ENCODE measurements at places on chromosomes 13 and 19.

DNA sequence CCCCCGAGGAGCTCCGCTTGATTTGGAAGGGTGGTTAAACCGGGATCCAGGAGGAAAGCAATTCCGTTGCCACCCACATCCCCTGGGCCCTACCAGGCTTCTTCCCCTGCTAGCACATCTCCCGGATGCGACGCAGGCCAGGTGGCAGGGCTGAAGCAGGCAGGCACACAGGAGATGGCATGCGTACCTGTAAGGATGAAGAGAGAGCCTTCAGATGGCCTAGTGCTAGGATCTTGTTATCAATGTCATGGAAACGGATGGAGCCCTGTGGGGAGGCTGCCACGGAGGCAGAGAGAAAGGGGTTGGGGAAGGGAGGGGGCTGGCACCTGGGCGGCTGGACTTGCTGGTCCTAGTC, 8.5 kb upstream of the SOX1 start:
- no peak for DNase-seq

- DNase-seq, result peak; percentile 66
Observed at GRCh38 chr13:40665126-40666044, 1.1 kb downstream of the FOXO1 start.

DNA sequence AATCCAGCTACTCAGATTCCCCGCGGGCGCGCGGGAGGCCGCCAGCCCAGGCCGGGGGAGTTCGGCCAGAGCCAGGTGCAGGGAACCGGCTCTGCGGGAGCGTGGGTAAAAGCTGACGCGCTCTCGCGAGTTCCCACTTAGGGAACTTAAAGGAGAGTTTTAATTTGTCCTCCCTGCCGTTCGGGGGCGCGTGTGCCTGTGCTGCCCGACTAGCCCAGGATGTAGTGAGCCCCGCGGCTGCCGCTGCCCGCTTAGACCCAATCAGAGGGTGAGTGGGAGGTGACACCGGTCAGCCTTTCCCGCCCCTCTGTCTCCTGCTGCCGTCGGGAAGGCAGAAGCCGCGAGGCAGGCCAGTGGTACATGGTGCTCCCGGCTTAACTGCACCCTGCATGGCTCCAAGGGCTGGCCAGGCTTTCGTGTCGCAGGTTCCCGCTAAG, 36.0 kb upstream of the NEK3 start:
- DNase-seq, result no peak

GRCh38 chr13:63287926-63288325, 1872.3 kb upstream of the PCDH20 start:
- no peak for DNase-seq

DNA sequence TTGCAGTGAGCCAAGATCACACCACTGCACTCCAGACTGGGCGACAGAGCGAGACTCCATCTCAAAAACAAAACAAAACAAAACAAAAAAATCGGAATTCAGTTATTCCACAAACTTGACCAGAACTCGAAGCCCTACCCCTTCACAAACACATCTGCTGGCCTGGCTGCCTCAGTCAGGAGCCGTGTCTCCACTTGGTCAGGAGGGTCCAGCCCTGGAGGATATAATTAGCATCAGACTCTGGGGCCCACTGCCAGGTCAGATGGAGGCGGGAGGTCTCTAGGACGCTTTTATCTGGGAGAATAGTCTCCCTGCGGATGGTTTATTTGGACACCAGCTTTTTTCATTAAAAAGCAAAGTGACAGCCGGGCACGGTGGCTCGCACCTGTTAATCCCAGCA, 8.0 kb downstream of the ELL start:
- DNase-seq, result no peak

- no peak for DNase-seq
Observed at GRCh38 chr13:33767140-33767539, 50.8 kb upstream of the RFC3 start.

DNA sequence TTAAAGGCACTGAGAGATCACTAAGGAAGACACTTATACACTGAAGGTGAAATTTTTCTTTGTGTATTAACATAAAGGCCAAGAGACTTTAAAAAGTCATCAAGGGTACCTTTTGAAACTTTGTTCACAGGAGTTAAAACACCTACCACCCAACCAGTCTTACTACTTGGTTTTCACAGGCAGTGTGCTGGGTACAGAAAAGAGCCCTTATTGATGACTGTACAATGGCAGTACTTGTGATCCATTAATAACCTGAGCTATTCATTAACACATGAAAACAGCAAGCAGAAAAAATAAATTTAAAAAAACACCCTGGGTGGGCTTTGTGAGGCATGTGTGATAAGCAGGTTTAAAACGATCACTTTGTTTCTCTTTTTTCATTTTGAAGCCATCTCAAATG, 148.9 kb downstream of the TBC1D4 start:
- DNase-seq, result no peak

GRCh38 chr19:17255150-17255621, 9.4 kb downstream of the USHBP1 start:
- no peak for DNase-seq

- DNase-seq, result no peak
Observed at GRCh38 chr13:42807241-42807640, 25.9 kb downstream of the FAM216B start.

DNA sequence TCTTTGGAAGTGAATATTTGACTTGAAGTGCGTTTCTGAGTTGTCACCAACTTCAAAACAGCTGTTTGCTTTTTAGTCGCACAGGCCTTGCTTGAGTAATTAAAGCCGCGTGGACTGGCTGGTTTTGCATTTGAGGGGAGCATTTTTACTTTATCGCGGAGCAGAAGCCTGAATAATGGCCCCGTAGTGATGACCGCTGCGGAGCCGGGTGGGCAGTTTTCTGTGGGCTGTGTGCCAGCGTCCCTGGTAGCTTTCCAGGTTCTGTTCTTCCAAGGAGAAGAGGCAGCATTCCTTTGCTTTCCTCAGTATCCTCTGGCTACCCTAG, 1.1 kb downstream of the NAA16 start:
- peak; percentile 60 for DNase-seq

- no peak for DNase-seq
Observed at GRCh38 chr19:58084596-58085347, 13.3 kb downstream of the ZSCAN18 start.

DNA sequence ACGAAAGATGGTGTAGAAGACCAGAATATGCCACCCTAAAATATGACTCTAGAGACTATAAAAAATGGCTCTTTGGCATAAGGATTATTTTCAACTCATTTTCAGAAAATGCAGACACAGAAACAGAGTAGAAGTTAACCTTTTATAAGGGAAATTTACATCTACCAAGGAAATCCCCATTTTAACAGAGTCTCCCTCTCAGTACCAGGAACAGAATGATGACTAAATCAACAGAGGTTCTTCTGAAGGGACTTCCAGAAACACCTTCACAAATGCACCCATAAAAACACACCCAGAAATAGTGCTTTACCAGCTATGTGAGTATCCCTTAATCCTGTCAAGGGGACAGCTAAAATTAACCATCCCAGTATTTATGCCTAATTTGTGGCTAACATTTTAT, 29.1 kb downstream of the PLPP2 start:
- no peak for DNase-seq

- peak; percentile 21 for DNase-seq
Observed at GRCh38 chr19:12656899-12657571, 9.5 kb downstream of the MAN2B1 start.

DNA sequence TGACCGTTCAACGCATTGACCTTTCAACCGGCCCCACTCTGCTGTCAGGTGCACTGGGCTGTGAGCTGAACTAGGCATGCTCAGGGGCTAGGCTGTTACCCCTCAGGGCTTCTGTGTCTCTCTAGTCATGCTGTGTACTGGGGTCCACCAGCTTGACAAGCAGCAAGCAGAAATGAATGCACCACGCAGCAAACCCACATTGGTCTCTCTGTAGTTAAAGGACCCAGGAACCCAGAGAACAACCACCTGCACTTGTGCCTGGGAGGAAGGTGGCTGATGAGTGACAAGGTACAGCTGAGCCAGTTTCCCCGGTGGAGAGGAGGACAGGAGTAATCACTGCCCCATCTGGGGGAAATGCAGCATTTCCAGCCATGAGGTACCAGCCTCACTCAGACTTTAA, 159.9 kb downstream of the USP12 start:
- DNase-seq, result no peak

GRCh38 chr19:19552798-19553197, 14.7 kb downstream of the CILP2 start:
- peak; percentile 57 for DNase-seq

Data from NCI-H82 (cell line).